ENCODE measurements at places on chromosomes 2 and 18.

- no peaks in the 10 kb centered on the region for H3K27me3 ChIP-seq
- no peaks in the 10 kb centered on the region for H3K36me3 ChIP-seq
- peaks cover 69% of the 10 kb centered on the region for H3K4me1 ChIP-seq
- no peak overlapping the region for H3K27ac ChIP-seq
- H3K4me3 ChIP-seq: no peak overlapping the region
These were observed 90.3 kb downstream of the HDAC4 start for GRCh38 chr2:239310401-239311061.

GRCh38 chr2:13666582-13667414 lies 950.1 kb downstream of the TRIB2 start:
- H3K36me3 ChIP-seq: no peaks in the 10 kb centered on the region
- H3K27ac ChIP-seq: no peak overlapping the region
- no peaks in the 10 kb centered on the region for H3K27me3 ChIP-seq
- DNase-seq: no peak
- H3K4me3 ChIP-seq: no peak overlapping the region

GRCh38 chr2:240449764-240450531 lies 14.5 kb downstream of the GPC1 start:
- no peak for DNase-seq
- no peaks in the 10 kb centered on the region for H3K36me3 ChIP-seq
- H3K4me1 ChIP-seq: peaks cover 30% of the 10 kb centered on the region
- H3K4me3 ChIP-seq: no peak overlapping the region
- H3K27ac ChIP-seq: no peak overlapping the region

- peak overlapping the region; percentile 0 for H3K27ac ChIP-seq
- H3K36me3 ChIP-seq: no peaks in the 10 kb centered on the region
- H3K4me1 ChIP-seq: peaks cover 13% of the 10 kb centered on the region
- DNase-seq: no peak
- H3K27me3 ChIP-seq: no peaks in the 10 kb centered on the region
These were observed 233.3 kb downstream of the LDLRAD4 start for GRCh38 chr18:13451661-13452387.

Measured in spleen (tissue), 13 donors.